ENCODE measurements at places on chromosomes 6 and 20. TPM values are rescaled to one million over a fixed set of nuclear protein-coding genes. Genes with fewer than 3 reads are reported as not detected.

DNA sequence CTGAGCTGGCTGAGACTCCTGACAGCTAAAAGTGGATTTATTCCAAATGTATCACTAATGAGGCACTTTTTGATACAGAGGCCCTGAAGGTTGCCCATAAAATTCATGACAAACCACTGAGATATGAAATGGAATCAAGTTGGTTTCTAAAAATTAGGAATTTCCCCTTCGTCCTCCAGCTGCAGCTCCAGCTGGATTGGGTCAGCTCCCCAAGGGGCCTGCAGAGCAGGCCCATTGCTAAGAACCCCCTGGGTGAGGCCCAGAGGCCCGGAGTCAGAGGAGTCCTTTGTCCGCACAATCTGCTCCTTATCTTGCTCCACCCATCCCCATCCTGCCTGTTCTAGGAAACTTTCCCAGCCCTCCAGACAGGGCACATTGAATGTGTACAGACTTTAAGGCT is 163.5 kb upstream of the TOP1 start:
- no peak for DNase-seq
- no peak overlapping the region for H3K27ac ChIP-seq
- no peaks in the 10 kb centered on the region for H3K27me3 ChIP-seq
- no peaks in the 10 kb centered on the region for H3K4me1 ChIP-seq
- no peak overlapping the region for H3K4me3 ChIP-seq

DNA sequence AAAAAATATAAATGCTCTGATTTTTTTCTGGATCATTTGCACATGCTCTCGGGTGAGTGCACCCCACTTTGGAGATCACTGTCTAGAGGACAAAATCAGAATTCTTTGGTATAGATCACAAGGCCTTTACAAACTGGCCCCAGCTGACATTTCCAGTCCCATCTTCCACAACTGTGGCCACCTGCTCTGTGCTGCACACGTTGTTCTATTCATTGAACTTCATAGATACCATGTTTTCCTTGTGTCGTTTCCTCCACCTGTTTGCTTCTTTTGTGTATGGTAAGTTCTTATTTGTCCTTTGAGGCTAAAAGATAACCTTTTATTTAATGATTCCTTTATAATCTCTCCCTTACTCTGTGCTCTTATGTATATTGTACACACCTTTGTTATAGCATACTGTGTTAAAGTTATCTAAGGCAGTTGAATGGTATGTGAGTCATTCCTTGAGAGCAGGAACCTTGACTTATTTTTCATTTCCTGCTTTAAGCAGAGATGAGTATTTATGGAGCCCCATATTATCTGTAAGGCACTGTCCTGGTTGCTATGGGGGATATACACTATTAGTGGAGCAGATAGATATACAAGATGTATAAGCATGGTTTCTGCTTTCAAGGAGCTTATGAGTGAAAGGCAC is 12.0 kb upstream of the SLC17A5 start:
- H3K27me3 ChIP-seq = no peaks in the 10 kb centered on the region
- H3K4me1 ChIP-seq = no peaks in the 10 kb centered on the region
- no peak overlapping the region for H3K4me3 ChIP-seq
- no peak overlapping the region for H3K27ac ChIP-seq
- H3K36me3 ChIP-seq = no peaks in the 10 kb centered on the region

- H3K27ac ChIP-seq = no peak overlapping the region
- DNase-seq = no peak
- H3K36me3 ChIP-seq = no peaks in the 10 kb centered on the region
- no peaks in the 10 kb centered on the region for H3K4me1 ChIP-seq
- H3K27me3 ChIP-seq = no peaks in the 10 kb centered on the region
- H3K4me3 ChIP-seq = no peak overlapping the region
Measured at GRCh38 chr6:145705561-145705960, 29.8 kb downstream of the EPM2A start.

- no peak for DNase-seq
- no peaks in the 10 kb centered on the region for H3K36me3 ChIP-seq
- H3K4me1 ChIP-seq = peaks cover 7% of the 10 kb centered on the region
- no peak overlapping the region for H3K4me3 ChIP-seq
Measured at GRCh38 chr6:44272999-44273566, 2.8 kb downstream of the TMEM151B start.

GRCh38 chr6:34358389-34358905 is 34.0 kb downstream of the NUDT3 start:
- H3K27me3 ChIP-seq = no peaks in the 10 kb centered on the region
- H3K4me3 ChIP-seq = no peak overlapping the region
- H3K36me3 ChIP-seq = no peaks in the 10 kb centered on the region
- DNase-seq = no peak
- H3K27ac ChIP-seq = no peak overlapping the region

GRCh38 chr6:128979071-128979470 is 96.1 kb downstream of the LAMA2 start:
- no peaks in the 10 kb centered on the region for H3K4me1 ChIP-seq
- DNase-seq = no peak
- no peak overlapping the region for H3K27ac ChIP-seq

- H3K27me3 ChIP-seq = no peaks in the 10 kb centered on the region
- H3K4me1 ChIP-seq = no peaks in the 10 kb centered on the region
- DNase-seq = no peak
- no peaks in the 10 kb centered on the region for H3K36me3 ChIP-seq
- H3K27ac ChIP-seq = no peak overlapping the region
Measured at GRCh38 chr6:166584853-166585429, 1.5 kb downstream of the RAMACL start.

PTK6 gene
- total RNA-seq = not detected

CTCFL gene
- not detected for total RNA-seq

ELOVL4 gene
- 3.0 TPM for total RNA-seq
